ENCODE measurements at places on chromosomes 3 and 15.

GRCh38 chr3:153704115-153704514, 417.1 kb upstream of the ARHGEF26 start:
- no peaks in the 10 kb centered on the region for H3K36me3 ChIP-seq
- H3K4me3 ChIP-seq: no peak overlapping the region
- no peak for DNase-seq
- no peaks in the 10 kb centered on the region for H3K4me1 ChIP-seq
- peaks cover 6% of the 10 kb centered on the region for H3K27me3 ChIP-seq

DNA sequence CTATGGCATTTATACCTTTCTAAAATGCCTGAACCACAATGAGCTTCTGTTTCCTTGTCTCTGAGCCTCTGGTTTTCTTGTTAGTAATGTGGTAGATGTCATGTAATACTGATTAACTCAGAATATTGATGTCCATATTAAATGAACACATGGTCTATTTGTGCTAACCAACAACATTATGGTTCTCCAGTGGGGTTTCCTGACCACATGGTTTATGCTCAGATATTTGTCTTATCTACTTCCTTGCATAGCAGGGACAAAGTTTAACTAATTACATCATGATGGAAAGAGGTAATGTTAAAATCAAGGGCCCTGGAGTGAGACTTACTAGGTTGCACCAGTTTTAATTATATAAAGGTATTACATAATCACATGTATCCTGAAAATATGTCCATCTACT, 62.6 kb upstream of the SCN10A start:
- no peaks in the 10 kb centered on the region for H3K4me1 ChIP-seq
- H3K4me3 ChIP-seq: no peak overlapping the region
- H3K27me3 ChIP-seq: peaks cover 4% of the 10 kb centered on the region
- no peak for DNase-seq

- H3K4me3 ChIP-seq: no peak overlapping the region
- no peak for DNase-seq
- no peaks in the 10 kb centered on the region for H3K27me3 ChIP-seq
- no peaks in the 10 kb centered on the region for H3K36me3 ChIP-seq
Observed at GRCh38 chr3:48851407-48851806, 3.7 kb upstream of the PRKAR2A start.

DNA sequence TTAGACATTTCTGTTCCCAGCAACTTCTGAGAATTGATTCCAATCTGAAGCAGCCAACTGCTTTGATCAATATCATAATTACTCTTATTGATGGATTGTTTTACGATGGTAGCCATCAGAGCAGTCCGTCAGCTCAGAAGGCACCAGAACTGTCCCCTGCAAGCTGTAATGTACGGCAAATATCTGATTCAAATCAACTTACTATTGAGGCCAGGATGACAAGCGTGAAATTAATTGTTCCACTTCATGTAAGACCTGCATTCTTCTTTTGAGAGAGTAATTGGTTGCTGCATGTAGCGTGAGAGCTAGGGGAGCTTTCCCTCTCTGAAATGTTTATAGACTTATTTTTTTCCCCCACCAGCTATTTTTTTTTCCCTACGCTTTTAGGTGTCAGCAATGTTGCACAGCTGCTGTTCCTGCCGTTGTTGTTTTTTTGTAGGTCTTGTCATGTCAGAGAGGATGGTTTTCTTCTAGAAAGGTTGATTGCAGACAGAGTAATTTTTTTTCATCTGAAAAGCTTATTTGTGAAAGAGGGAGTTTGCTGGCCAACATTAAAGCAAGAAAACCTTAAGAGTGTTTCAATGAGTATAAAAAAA, 134.9 kb downstream of the CACNA2D3 start:
- no peak overlapping the region for H3K27ac ChIP-seq
- H3K4me1 ChIP-seq: no peaks in the 10 kb centered on the region
- no peaks in the 10 kb centered on the region for H3K36me3 ChIP-seq
- no peak for DNase-seq

DNA sequence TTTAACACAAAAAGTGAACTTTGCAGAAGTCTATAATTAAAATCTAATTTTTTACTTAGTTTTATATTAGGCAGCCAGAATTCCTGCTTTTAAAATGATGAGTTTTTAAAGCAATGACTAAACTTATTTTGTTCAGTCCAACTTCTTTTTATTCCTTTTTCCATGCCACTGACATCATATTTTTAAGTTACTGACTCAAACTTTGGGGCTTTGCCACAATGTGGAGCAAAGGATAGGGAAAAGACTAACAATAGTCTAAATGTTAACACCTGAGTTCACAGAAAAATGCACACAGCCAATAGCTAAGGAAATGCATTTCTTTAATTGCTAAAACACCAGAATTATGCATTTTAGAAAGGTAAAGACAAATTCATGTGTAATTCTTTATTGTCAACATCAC, 647.6 kb upstream of the DPPA4 start:
- no peak overlapping the region for H3K4me3 ChIP-seq
- H3K27me3 ChIP-seq: no peaks in the 10 kb centered on the region
- H3K4me1 ChIP-seq: no peaks in the 10 kb centered on the region
- H3K27ac ChIP-seq: no peak overlapping the region

- no peak overlapping the region for H3K27ac ChIP-seq
- no peaks in the 10 kb centered on the region for H3K4me1 ChIP-seq
- H3K4me3 ChIP-seq: no peak overlapping the region
- no peak for DNase-seq
- no peaks in the 10 kb centered on the region for H3K36me3 ChIP-seq
- no peaks in the 10 kb centered on the region for H3K27me3 ChIP-seq
Observed at GRCh38 chr3:185411133-185411532, 48.2 kb downstream of the MAP3K13 start.

GRCh38 chr3:4751502-4752101, 227.6 kb upstream of the BHLHE40 start:
- H3K27ac ChIP-seq: peak overlapping the region; percentile 30
- no peak for DNase-seq
- H3K4me3 ChIP-seq: peak overlapping the region; percentile 80
- H3K4me1 ChIP-seq: peaks cover 71% of the 10 kb centered on the region
- peaks cover 7% of the 10 kb centered on the region for H3K36me3 ChIP-seq
- no peaks in the 10 kb centered on the region for H3K27me3 ChIP-seq

DNA sequence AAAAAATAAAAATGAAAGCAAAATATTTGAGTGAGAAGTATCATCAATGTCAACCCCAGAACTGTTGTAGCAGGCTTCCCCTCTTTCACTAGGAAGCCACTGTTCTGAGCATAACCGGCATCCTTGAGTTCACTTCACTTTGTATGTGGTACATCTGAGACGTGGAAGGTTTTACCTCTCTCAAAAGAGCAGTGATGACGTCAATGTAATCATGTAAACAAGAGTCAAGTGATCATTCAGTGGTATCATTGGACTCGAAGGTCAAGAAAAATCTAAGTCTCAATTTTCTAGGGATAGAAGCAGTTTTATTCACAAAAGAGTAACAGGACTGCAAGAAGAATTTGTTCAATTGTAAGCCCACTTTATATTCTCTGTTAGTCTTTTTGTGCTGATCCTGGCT, 339.8 kb upstream of the THRB start:
- peaks cover 2% of the 10 kb centered on the region for H3K36me3 ChIP-seq
- no peaks in the 10 kb centered on the region for H3K4me1 ChIP-seq
- no peak overlapping the region for H3K4me3 ChIP-seq
- no peak for DNase-seq
- H3K27me3 ChIP-seq: peaks cover 14% of the 10 kb centered on the region

DNA sequence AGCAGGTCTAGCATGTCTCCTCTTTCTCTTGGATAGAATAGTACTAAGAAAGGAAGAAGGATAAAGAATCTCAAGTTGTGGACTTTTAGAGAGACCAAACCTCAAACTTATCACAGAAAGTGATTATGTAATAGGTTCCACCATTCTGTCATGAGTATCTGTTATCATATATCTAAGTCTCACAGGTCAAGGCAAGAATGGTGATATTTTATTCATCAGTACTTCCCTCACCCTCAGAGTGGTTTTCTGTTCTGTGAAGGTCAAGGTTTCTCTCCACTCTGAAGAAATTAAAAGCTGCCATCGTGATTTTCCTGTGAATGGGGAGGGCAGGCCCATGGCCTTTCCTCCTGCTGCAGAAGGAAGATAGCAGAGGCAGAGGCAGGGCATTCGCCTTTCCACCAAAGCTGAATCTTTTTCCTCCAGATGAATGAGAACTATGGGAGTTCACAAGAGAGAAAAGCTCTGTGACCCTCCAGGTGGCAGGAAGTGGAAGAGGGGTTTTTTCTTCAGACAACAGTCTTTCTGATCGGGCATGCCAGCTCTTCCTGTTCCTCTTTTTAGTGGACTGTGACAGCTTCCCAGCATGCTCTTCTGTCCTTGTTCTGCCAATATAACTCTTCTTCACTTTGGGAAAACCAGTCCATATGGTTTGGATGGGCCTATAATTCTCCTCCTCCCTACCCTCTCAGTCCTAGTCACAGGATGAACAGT, 37.1 kb upstream of the CCK start:
- H3K27me3 ChIP-seq: peaks cover 11% of the 10 kb centered on the region
- H3K27ac ChIP-seq: no peak overlapping the region
- H3K4me1 ChIP-seq: peaks cover 8% of the 10 kb centered on the region
- no peak for DNase-seq
- no peaks in the 10 kb centered on the region for H3K36me3 ChIP-seq
- no peak overlapping the region for H3K4me3 ChIP-seq

DNA sequence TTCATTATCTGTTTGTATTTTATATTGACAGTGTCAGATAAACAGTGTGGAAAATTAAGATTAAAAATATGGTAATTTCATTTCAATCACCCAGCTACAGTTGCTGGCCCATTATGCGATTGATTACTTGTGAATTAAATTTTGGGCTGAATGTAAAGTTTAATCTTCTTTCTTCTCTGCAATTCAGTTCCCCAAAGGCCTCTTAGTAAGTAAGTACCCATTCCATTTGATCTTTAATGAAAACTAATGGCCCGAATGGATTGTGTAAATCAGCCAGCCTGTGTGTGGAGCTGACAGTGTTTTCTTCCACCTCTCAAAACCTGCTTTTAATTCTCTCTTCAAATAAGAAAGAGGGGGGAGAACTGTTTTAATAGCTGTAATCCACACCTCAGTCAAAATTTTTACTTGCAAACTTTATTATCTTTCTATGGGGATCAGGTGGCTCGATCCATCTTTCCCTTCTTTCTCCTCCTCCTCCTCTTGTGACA, 307.1 kb downstream of the IL20RB start:
- peaks cover 17% of the 10 kb centered on the region for H3K27me3 ChIP-seq
- H3K4me3 ChIP-seq: no peak overlapping the region
- no peak for DNase-seq
- H3K27ac ChIP-seq: no peak overlapping the region
- no peaks in the 10 kb centered on the region for H3K36me3 ChIP-seq
- H3K4me1 ChIP-seq: no peaks in the 10 kb centered on the region

- H3K4me3 ChIP-seq: no peak overlapping the region
- DNase-seq: no peak
- H3K27ac ChIP-seq: no peak overlapping the region
- no peaks in the 10 kb centered on the region for H3K27me3 ChIP-seq
Observed at GRCh38 chr3:114709102-114709501, 415.3 kb downstream of the TIGIT start.

GRCh38 chr15:67762610-67763368, 62.5 kb upstream of the SKOR1 start:
- peaks cover 4% of the 10 kb centered on the region for H3K36me3 ChIP-seq
- H3K4me3 ChIP-seq: peak overlapping the region; percentile 61
- peaks cover 4% of the 10 kb centered on the region for H3K27me3 ChIP-seq
- DNase-seq: peak; percentile 82
- peak overlapping the region; percentile 47 for H3K27ac ChIP-seq
- H3K4me1 ChIP-seq: peaks cover 67% of the 10 kb centered on the region

DNA sequence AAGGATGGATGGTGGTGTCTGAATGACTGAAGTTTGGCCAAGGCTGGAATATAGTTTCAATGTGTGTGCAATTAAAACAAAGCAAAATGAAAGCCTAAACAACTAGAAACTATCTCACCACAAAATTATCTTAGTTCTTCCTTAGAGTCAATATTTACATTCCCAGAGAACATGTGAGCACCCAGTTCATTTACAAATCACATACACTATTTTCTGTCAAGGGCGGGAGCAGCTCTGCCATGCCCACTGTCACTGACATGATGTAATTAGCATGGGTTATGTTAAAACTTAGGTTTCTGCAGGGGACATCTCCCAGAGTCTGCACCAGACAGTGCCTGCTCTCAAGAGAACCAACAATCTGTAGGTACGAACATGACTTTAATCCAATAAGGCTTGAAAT, 65.0 kb downstream of the PDZRN3 start:
- no peak overlapping the region for H3K27ac ChIP-seq

Measured in activated T-cell treated with anti-CD3 and anti-CD28 coated beads, Interleukin-2, amount 50 U/mL, for 72 hours (primary cell).